Activated CD4-positive, CD25-positive, alpha-beta regulatory T cell (primary cell): ENCODE measurements at places on chromosomes 5 and 9.

DNA sequence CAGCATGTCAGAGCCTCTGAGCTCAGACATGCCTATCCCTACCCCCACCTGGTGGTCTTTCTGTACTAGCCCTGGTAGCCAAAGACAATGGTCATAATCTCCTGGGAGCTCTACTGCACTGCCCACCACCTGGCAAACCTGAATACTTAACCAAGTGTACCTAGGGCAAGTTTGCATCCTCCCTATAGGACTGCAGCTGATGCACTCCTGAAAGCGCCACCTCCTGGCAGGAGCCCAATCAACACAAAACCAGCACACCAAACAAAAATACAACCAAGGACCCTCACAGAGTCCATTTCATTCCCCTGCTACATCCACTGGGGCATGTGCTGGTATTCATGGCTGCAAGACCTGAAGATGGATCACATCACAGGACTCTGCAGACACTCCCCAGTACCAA, 14.8 kb upstream of the FAM174A start:
- no peak for DNase-seq

DNA sequence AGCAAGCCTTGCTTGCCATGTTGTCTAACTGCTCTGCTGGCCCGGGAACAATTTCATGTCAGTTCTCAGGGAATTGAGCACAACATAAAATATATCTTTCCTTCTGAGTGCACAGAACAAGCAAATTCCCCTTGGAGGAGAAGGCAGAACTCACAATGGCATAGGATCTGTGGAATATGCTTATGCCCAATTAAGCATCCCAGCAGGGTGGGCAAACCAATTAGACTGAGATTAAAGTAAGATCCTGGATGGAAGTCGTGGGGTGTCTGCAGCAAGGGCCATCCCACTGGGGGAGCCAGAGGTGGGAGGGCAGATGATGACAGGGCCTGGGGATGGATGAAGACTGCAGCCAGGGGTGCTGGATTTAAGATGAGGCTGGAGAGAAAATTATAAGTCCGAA, 114.1 kb downstream of the BRINP1 start:
- DNase-seq = no peak

DNA sequence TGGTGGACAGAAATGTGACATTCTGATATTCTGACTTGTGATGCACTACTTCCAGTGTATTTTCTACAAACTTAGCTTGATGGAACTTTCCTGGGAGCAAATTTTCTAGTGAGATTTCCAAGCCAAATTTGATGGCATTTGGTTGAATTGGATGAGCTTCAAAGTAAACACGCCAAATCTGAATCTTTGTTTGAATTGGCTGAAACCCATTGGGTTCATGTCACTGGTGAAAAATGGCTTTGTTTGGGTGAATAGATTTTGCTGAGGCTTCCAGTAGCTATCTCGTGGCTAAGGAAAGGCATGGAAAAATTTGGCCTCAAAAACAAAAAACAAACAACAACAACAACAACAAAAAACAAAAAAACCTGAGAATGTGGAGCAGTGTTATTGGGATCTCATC, 271.1 kb upstream of the RPS23 start:
- no peak for DNase-seq

GRCh38 chr9:68685770-68686169, 19.3 kb upstream of the PIP5K1B start:
- DNase-seq = no peak

GRCh38 chr9:137365056-137365455, 57.9 kb downstream of the EXD3 start:
- no peak for DNase-seq

GRCh38 chr5:89343666-89344065, 460.7 kb upstream of the MEF2C start:
- DNase-seq = no peak
